ENCODE measurements at places on chromosomes 2 and 18.

- no peak for DNase-seq
These were observed 107.9 kb downstream of the CDC42EP3 start for GRCh38 chr2:37563375-37564015.

GRCh38 chr18:52237551-52237950, 102.4 kb upstream of the DCC start:
- no peak for DNase-seq

DNA sequence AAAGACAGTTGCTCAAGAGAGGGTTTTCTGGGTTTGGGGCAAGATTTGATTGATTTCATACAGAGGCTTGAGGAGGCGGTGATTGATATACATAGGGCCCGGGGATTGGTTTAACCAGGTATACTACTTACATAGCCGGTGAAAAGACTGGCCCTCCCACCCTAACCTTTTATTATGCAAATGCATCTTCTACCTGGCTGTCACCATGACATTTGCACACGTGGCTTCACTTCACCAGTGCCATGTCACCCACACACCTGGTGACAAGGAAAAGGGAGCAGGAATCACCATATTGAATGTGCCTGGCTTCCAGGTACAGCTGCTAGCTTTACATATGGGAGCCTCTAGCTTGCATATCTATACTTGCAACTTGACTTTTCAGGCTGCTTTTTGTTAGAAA, 9.7 kb downstream of the ERMN start:
- no peak for DNase-seq

- no peak for DNase-seq
These were observed 2.3 kb upstream of the TFCP2L1 start for GRCh38 chr2:121287146-121287798.

DNA sequence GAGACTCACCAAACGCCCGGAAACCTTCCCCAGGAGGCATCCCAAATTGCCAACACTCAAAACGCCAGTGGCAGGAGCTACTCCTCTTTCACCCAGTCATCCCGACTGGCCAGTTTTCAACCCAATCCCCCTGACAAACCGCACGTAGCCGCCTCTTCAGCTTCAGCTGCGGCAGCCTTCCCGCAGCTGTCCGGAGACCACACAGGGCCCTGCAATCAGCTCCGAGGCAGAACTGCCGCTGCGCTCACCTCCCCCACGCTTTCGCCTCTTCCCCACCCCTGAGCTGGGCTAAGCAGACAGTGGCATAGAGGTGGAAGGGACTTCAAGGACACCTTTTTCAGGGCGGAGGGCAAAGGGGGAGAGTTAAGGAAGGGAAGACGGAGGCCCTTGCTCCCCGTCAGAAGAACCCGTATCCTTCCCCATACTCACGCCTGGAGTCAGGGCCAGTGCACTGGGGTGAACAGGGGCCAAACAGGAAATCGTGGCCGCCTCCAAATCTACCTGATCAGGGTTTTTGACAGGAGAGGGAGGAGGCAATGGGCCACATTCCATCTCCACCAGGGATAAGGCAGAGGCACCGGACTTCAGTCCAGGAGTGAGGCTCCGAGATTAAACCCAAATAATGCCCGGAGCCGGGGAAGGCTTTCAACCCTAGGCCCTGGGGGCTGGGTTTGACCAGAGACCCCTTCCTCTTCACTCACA, 16.9 kb downstream of the CYP26B1 start:
- DNase-seq, result no peak

GRCh38 chr2:185734658-185735057, 3.9 kb upstream of the FSIP2 start:
- no peak for DNase-seq

DNA sequence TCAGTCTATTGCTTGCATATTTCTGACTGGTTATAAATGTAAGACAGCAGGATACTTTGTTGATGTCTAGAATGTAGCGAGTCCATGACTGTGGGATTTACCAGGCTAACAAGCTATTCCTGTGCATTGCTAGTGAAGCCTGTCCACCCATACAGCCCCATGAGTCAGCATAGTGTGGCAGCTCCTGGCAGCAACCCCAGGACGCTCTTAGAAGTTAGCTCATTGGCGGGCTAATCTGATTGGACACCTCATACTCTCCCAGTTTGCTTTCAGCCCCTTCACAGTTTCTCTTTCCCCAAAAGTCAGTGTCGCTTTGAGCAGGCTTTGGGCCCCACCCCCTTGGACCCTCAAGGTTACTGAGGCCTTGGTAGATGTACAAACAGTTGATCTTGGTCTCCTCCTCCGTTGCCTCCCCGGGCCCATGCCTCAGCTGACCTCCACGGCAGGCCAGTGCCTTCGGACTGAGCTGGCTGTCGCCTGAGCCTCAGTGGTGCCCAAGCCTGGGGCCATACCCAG, 48.0 kb downstream of the COA5 start:
- DNase-seq, result no peak

DNA sequence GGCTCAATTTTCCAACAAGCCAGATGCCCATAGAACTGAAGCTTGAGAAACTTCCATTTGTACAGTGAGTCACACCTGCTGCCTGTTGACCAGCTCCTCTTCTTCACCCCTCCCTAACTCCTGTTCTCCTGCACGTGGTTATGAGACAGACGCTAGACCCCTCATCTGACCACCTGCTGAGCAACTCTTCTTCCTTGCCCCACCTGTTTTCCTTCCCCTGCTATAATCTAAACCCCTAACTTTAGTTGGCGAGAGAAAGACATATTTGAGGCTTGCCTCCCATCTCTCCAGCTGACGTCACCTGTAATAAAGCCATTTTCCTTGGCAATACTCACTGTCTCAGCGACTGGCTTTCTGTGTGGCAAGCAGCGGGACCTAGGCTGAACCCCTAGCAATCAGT, 22.3 kb upstream of the ITM2C start:
- no peak for DNase-seq

- no peak for DNase-seq
These were observed 94.3 kb upstream of the GLI2 start for GRCh38 chr2:120641366-120641771.

DNA sequence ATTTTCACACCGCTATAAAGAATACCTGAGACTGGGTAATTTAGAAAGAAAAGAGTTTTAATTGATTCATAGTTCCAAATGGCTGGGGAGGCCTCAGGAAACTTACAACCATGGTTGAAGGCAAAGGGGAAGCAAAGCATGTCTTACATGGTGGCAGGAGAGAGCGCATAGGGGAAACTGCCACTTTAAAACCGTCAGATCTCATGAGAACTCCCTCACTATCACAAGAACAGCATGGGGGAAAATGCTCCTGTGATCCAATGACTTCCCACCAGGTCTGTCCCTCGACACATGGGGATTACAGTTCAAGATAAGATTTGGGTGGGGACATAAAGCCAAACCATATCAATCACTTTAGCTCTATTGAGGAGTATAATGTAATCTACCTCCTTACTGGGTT, 53.5 kb downstream of the ABCB11 start:
- DNase-seq, result no peak

DNA sequence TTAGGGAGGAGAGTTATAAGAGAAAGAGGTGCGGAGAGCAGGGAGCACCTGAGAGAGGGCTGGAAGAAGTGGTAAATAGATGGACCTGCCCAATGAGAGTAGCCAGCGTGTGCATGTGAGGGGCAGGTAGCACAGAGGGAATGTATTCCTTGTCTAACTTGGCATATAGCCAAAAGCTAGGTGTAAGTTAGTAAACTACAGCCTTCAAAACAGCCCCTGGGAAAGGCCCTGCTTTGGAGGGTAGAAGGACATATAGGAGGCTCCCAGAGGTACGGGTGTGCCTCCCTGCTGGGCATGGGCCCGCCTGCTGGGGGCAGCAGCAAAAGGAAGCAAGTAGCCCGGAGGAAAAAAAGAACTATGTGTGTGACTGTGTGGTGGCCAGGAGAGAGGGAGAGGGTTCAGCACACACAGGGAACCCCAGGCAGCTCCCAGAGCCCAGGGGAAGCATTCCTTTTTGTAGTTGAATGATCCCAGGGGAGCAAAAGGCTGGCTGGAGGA, 48.0 kb downstream of the TCF7L1 start:
- DNase-seq, result peak; percentile 46

GRCh38 chr2:165847001-165847400, 53.0 kb upstream of the GALNT3 start:
- no peak for DNase-seq

DNA sequence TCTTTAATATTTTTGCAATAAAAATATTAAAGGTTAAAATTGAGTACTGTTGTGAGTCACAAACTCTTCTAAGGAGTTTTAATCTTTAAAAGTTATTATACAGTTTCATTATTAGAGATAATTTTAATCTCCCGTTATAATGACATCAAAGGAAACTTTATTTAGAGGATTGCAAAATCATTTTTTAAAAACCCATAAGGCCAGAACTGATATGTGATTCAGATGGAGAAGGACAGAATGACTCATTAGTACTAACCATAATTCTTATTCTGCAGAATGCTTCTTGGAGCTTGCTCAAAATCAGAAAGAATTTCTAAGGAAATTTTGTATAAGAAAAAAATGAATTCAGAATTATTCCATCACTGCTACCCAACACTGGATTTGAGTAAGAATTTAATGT, 12.5 kb upstream of the HNRNPLL start:
- DNase-seq, result no peak

- DNase-seq, result no peak
These were observed 493.7 kb upstream of the TNP1 start for GRCh38 chr2:217353591-217353990.

DNA sequence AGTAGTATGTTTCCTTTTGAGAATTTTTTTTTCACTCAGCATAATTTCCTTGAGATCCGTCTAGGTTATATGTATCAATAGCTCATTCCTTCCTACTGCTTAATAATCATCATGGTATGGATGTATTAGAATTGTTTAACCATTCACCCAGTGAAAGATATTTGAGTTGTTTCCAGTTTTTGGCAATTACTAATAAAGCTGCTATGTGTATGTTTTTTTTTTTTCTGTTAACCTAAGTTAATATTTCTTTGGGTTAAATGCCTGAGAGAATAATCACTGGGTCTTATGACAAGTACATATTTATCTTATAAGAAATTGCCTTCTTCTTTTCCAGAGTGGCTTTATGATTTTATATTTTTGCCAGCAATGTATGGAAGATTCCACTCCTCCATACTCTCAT, 96.4 kb upstream of the ST6GAL2 start:
- no peak for DNase-seq

- DNase-seq, result no peak
These were observed 934.5 kb downstream of the CNTNAP5 start for GRCh38 chr2:124959581-124959980.

DNA sequence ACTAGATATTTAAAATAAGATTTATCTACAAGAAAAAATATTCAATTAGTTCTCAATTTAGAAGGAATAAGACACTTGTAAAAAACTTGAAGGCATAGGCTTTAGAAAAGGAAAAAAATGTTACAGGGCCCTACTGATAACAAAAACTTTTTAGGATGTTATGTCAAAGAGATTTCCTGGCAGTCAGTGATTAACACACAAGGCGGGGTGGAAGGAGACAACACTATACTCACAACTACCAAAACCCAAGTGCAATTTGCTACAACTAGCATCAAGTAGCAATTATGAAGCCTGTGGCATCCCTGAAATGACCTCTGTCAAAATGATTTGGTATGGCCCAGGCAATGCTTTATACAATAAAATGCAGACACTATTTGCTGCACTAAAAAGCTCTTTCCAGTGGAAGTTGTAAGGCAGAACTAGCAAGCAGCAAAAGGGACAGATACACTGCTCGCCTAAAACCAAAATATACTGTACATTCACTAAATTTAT, 15.3 kb downstream of the STRN start:
- DNase-seq, result no peak

DNA sequence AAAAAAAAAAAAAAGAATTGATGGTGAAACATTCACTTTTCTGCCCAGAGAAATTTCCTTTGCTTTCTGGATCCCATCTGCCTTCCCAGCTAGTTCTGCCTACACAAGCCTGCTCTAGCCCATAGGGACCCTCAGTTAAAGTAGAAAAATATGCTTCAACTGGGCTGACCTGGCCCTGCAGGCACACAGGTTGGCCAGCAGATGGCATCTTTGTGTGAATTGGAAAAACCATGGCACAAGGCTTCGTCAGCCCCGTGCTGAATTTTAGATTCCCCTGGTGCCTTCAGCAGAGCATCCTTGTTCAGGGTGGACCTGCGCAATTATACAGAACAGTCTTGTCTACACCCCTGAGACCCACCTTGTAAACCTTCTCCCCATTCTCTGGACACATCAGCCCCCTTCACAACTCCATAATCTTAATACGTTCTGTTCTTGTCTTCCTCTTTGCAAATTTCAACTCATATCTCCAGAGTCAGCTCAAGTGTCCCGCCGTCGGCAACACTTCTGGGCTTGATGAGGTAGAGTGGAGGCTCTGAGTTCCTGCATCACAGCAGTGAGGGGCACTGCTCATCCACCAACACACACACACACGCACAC, 114.5 kb downstream of the INSIG2 start:
- DNase-seq, result no peak
